Fibroblast of skin of left quadriceps (primary cell): ENCODE measurements at places on chromosomes 11 and 22.

- no peak for DNase-seq
These were observed 19.9 kb downstream of the RCN1 start for GRCh38 chr11:32110795-32111194.

- DNase-seq = no peak
These were observed 68.5 kb downstream of the PIWIL3 start for GRCh38 chr22:24706054-24706453.

DNA sequence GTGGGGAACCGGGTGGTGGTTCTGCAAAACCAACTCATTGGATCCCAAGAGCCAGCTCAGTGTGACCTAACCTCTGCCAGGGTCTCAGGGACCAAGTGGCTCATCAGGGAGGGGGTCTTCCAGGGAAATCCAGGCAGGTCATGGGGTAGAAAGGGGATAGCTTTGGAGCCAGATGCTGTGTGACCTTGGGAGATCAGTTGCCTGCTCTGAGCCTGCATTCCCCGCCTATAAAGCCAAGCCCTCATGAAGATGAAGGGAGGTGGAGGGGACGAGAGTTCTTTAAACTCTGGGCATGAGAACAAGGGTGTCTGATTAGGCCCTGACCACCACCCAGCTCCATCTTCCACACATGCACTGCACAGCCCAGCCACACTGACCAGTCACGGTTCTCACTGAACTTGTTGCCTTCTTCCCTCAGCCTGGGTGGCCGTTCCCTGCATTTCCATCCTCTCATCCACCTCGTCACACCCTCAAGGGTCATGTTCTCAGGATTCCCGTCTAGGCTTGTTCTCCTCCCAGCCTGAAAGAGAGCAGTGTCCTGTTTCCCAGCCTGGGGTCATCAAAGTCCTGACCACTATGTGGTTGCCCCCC is 475.5 kb downstream of the TBC1D22A start:
- DNase-seq = no peak

GRCh38 chr22:45948081-45948648 is 28.8 kb downstream of the WNT7B start:
- DNase-seq = no peak

DNA sequence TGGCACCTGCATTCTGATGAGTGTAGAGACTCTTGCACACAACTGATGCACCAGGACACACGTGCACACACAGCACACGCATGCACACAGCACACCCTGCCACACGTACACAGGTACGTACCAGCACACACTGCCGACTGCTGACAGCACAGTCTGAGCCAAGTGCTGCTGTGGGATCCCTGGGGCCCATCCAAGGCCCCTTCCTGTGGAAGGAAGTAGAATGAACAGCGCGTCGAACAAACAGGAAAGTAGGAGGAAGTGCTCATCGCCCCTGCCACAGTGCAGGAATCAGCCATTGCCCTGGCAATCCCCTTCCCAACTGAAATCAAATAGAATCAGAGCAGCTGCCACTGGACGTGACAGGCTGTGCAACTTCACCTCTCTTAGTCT is 57.9 kb downstream of the CD82 start:
- no peak for DNase-seq
